IPS-NIHi11 (cell line): ENCODE measurements at places on chromosomes 2 and 18.

DNA sequence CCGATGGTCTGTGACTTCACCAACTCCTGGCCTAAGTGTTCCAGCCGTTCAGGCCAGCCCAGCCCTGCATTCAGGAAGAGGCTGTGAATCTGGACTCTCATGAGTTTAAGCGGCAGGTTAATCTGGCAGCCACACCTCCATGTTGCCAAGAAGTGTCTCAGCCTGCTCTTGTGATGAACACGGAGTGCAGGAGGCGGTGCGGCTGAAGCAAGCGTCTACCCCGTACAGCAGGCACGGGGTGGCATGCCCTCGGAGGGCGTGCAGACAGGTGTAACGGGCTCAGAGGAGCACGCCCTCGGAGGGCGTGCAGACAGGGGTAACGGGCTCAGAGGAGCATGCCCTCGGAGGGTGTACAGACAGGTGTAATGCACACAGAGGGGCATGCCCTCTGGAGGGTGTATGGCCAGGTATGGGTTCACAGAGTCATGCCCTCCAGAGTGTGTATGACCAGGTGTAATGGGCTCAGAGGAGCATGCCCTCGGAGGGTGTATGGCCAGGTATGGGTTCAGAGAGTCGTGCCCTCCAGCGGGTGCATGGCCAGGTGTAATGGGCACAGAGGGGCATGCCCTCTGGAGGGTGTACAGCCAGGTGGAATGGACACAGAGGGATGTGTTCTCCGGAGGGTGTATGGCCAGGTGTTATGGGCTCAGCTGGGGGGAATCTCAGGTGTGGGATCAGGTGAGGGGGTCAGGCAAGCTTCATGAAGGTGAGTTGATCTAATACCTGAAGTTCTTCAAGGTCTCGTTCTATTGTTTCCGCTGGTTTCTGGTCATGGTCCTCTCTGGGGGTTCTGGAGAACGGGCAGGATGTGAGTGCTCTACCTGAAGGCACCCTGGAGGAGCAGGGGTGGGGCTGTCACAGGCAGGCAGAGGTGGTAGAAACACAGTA is 22.6 kb downstream of the CROCC2 start:
- peak; percentile 3 for DNase-seq

DNA sequence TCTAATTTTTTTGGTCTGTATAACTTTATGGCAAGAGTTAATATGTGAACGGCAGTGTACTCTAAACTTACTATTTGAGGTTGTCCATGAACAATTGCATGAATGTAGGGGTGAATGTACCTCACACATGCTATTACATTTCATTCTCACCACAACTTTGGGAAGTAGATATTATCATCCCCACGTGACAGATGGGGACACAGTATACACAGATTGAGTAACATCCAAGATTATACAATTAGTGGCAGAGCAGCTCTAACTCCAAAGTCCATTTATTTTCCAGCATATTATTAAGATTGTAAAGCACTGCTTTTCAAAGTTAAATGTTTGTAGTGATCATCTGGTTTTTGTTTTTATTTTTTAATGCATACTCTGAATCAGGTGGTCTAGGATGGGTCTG is 622.1 kb upstream of the ZEB2 start:
- DNase-seq: no peak

- peak; percentile 42 for DNase-seq
Measured at GRCh38 chr18:56598422-56598821, 40.0 kb downstream of the TXNL1 start.

DNA sequence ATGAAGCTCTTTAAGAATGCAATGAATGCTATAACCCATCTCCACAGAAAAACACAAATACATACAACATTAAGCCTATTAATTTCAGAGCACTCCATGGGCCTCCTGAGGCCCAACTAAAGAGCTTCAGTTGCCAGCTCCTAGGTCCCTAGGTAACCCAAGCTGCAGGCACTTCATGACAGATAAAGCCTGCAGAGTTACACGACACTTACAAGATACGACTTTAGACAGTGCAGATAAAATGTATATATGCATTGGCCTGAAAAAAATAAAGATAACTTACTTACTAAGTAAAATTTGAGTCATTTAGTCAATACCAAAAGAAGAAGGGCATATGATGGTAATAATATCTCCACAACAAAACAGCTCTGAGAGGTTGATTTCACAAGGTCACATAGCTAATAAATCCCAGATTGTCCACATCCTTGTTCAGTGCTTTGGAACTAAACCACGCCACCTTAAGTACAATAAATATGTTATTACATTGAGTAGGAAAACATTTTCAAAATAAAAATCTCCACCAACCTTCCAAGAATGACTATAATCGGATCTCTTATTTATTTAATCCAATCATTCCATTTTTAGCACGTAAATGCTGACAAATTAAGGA is 3.4 kb downstream of the MAP4K3 start:
- no peak for DNase-seq

- no peak for DNase-seq
Measured at GRCh38 chr2:147630585-147630984, 214.2 kb upstream of the ACVR2A start.

- no peak for DNase-seq
Measured at GRCh38 chr2:127558911-127559310, 23.4 kb downstream of the MYO7B start.

GRCh38 chr18:53509886-53510285 is 714.6 kb downstream of the MBD2 start:
- DNase-seq: no peak

GRCh38 chr2:62604336-62604735 is 98.3 kb upstream of the TMEM17 start:
- no peak for DNase-seq

DNA sequence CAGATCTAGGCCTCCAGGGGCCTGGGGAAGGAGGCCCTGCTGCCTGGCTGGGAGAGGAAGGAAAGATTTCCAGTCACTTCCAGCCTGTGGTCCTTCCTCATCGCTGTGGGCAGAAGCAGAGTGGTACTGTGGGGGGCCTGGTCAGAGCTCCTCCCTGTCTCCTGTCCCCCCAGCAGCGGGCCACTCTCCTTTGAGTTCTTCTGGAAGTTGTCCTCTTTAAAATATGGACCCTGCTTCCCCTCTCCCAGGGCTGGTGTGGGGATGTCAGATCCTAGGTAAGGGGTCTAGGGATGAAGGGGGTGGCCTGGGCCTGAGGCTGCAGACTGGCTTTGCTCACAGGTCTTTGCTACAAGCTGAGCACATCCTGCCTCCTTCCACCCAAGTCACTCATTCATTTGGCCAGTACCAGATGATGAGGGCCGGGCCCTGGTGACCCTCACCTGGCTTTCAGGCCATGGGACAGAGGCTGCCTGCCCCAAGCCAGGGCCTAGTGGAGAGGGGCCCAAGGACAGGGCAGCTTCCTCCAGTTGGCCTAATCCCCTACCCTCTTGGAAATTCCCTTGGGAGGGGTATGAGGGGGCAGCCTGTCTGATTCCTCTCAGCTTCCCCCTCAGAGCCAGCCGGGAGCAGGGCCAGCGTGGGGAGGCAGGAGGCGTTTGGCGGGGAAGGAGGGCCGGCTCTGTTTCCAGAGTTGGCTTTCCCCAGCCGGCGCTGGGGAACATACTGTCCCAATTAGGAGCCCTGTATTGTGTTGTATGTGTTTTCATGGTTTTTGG is 231.9 kb downstream of the DYSF start:
- DNase-seq: no peak

DNA sequence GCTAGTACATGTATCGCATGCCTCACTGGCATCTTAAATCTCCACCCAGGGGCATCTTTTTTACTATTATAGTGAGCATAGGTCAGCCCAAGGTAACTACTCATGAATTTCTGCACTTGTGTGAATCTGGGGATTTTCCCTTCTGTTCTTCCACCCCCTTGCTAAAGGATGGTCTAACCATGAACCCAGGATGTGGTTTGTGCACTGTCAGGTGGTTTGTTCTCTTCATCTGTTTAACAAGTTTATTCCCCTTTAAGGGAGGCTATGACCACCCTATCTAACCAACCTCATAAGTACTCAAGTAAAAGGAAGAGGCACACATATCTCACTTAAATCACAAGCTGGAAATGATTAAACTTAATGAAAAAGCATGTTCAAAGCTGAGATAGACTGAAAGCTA is 243.0 kb downstream of the RPRM start:
- no peak for DNase-seq

- peak; percentile 95 for DNase-seq
Measured at GRCh38 chr2:135741395-135742324, at the start of gene UBXN4. Gene UBXN4 (plus strand): TSS chr2:135741855. CDS start chr2:135741930, 75 bp downstream.

DNA sequence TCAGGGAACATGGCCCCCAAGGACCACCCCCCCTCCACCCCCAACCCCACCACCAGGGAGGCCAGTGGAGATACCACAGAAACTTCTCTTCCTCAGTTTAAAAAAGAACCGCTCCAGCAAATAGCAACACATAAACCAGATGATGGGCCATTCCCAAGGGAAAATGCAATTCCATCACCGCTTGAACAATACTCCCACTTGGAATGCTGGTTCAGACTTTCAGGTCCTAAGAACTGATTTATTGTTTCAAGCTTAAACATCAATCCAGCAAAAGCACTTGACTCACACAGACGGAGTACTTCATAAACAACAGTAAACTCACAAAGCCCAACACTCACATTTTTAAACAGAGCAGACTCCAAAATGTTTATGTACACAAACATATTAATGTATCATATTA is 6.9 kb downstream of the HDAC4 start:
- no peak for DNase-seq

- DNase-seq: no peak
Measured at GRCh38 chr2:96509847-96510230, 4.7 kb upstream of the NEURL3 start.

DNA sequence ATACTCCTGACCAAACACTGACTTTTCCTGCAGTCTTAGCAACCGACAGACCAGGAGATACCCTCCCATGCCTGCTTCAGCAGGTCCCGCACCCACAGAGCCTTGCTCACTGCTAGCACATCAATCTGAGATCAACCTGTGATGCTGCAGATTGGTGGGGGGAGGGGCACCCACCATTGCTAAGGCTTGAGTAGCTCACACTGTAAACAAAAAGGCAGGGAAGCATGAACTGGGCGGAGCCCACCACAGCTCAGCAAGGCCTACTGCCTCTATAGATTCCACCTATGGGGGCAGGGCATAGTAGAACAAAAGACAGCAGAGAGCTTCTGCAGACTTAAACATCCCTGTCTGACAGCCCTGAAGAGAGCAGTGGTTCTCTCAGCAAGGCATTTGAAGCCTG is 109.7 kb downstream of the SP100 start:
- DNase-seq: no peak

GRCh38 chr2:111219734-111220505 is 99.2 kb downstream of the BCL2L11 start:
- DNase-seq: no peak

GRCh38 chr18:40692871-40693270 is 1262.2 kb upstream of the PIK3C3 start:
- DNase-seq: no peak

GRCh38 chr2:80303006-80303908 is 1.3 kb downstream of the LRRTM1 start:
- peak; percentile 35 for DNase-seq

DNA sequence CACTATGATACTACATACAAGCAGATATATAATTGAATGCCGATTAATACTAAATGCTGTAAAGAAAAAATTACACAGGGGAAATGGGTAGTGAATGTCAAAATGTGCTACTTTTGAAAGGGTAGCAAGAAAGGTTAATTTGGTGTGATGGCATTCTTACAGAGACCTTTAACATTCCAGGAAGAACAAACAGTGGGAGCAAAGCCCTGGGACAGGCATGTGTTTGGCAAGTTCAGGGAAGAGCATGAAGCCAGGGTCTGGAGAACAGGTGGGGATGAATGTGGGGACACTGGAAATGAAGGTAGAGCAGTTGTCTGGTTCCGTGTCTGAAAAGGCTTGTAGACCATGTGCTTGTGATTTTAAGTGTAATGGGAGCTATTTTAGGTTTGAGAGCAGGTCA is 82.2 kb upstream of the CYTIP start:
- DNase-seq: no peak

DNA sequence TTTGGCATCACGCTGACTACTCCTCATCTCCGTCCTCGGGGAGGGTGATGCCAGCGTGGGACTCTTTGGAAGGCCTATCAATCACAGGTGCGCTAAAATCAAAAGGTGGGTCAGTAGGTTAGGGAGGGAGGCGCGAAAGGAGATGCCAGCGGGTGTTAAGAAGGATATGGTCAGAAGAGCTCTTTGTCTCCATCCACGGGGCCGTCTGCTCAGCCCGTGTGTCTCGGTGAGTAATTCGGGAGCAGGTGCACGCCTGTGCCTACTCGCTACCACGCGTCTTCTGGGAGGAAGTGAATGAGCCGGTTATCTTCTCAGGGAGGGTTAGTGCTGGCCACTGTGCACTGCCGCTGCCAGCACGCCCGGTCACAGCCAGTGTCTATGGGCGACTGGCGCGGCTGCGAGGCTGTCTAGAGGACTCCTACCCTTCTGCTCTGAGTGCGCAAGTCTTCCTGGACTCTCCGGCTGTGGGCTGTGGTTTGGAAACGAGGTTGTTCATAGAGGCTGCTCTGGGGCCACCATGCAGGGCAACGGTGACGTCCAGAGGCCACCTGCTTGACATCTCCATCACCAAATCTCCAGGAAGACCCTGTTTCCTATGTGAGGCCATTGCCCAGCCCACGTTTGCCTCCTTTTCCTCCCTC is 153.4 kb downstream of the MBP start:
- no peak for DNase-seq

- DNase-seq: no peak
Measured at GRCh38 chr2:170843656-170844055, 27.0 kb downstream of the GAD1 start.

DNA sequence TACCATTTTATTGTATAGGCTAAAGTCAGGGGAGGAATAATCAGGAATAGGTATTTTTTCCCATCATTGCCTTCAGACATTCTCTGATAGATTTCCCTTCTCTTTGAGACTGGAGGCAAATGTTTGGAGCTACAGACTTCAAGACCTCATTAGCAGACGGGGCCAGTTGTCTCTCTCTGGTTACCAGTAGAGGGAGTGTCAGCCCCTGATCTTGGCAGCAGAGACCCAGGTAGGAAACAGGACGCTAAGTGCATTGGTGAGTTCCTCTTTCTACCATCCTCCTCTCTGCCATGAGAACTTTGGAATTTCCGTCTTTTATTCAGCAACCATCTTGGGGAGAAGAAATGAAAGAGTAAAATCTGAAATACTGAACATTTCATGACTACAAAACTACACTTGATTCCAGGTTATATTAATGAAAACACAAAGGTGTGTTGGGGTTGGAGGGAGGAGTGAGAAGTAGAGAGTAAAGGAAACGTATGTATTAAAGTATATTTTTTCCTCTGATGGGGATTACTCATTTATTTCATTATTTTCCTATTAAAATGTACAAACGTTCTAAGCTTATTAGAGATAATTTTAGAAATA is 186.2 kb upstream of the GCFC2 start:
- DNase-seq: peak; percentile 74

- no peak for DNase-seq
Measured at GRCh38 chr2:233115121-233115520, 55.0 kb downstream of the INPP5D start.

DNA sequence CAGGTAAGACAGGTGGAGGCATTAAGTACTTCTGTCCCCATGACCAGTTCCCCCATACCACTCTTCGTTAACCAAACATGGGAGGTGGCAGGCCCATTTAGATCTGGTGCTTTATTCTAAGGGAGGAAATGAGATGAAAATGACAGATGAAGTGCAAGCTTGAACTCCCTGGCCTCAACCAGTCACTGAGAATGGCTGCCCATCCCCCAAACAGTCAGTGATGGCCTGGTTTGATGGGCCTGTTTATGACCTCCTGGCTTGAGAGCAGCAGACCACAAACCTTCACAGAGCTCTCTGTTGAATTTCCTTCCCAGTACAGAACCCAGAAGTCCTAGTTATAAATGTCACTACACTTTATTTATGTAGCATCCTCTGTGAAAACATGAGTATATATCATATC is 31.1 kb downstream of the EPAS1 start:
- DNase-seq: no peak

GRCh38 chr2:170710609-170710979 is 4.5 kb upstream of the SP5 start:
- DNase-seq: no peak

- no peak for DNase-seq
Measured at GRCh38 chr18:69691008-69691760, 256.5 kb downstream of the CD226 start.
